ENCODE measurements at places on chromosomes 3 and 15.

- no peak for DNase-seq
Measured at GRCh38 chr3:194083637-194084224, 52.2 kb upstream of the HES1 start.

- DNase-seq, result no peak
Measured at GRCh38 chr3:7733933-7734332, 767.7 kb upstream of the LMCD1 start.

- DNase-seq, result no peak
Measured at GRCh38 chr3:49273825-49274532, 3.1 kb downstream of the C3orf62 start.

DNA sequence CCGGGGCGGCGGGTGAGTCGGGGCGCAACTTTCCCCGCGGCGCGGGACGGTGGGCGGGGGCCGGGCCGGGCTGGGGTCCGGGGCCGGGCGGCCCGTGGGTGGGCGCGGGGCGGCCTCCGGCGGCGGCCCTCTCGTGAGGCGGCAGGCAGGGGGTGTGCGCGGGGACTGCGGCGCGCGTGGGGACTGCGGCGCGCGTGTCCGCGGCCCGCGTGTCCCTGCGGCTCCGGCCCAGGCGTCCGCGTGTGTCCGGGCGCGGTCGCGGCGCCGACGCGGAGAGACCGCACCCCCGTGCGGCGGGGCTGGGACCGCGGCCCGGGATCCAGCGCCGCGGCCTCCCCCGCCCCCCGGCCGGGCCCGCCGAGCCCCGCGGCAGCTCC lies 349 bp downstream of the PLXNA1 start:
- no peak for DNase-seq

DNA sequence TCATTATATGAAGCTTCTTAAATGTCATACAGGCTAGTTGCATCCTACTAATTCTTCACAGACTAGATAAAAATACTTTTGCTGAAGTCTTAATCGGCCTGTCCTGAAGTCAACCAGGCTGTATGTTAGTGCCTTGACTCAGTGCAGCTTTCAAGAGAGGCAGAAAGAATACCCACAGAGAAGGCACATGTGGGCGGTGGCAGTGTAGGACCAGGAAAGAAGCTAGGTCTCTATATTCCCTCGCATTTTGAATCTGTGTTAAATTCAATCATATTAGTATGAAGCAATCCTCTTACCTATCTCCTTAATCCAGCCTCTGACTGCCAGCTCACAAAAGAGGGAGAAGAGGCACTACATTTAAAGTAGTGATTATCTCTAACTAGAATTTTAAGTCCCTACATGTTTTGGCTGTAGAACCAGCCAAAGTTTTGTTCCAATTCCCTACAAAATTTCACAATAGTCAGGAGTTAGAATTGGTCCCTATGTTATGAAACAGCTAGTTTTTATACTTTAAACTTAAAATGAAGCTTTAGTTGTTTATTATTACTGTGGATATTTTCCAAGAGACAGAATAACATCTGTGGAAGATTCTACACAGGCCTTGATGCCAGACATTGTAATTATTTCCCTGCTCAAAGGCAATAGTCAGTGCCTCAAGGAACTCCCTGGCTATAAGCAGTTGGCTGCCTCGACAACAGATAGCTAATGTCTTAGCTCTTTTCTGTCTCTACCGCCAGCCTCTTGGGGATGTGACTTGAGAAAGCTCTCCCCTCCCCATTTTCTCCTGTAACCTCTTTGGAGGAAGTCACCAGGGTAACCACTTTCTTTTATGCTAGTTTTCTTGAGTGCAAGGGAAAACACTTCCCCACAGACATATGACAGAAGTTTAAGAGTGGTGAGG lies 31.9 kb downstream of the CRTC3 start:
- DNase-seq, result no peak

- DNase-seq, result no peak
Measured at GRCh38 chr3:185405243-185405642, 42.3 kb downstream of the MAP3K13 start.

DNA sequence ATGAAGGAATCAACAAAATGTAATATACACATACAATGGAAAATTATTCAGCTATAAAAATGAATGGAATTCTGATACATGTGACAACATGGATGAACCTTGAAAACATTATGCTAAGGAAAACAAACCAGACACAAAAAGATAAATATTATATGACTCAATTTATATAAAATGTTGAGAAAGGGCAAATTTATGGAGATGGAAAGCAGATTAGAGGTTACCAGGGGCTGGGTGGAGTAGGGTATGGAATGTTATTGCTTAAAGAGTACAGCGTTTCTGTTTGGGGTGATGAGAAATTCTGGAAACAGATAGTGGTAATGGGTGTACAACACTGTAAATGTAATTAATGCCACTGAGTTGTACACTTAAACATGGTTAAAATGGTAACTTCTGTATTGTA lies 50.9 kb downstream of the EMC4 start:
- DNase-seq, result no peak

DNA sequence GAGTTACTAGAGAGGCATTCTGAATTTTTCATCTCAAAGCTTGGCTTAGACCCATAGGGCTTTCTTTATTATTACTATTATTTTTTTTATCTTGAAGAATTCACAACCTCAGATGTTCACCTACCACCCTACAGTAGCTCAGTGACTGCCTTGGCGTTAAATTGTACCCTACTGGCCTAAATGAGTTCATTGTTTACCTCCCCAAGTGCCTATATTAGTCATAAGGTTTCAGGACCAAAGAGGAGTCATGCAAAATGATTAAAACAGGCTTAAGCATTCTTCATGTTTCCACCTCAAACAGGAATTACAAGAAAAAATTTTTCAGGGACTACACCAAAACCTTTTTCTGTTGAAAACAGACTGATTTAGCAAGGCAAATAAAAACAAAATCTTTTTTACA lies 751.5 kb downstream of the SQOR start:
- DNase-seq, result no peak
